Activated CD8-positive, alpha-beta T cell treated with anti-CD3 and anti-CD28 coated beads for 36 hours (primary cell): ENCODE measurements at places on chromosomes 12 and 14.
A peak's percentile ranks its signal among the peaks of the same experiment; 100 is the strongest.

GRCh38 chr12:27424631-27425230 is 21.8 kb upstream of the SMCO2 start:
- peak; percentile 7 for DNase-seq

DNA sequence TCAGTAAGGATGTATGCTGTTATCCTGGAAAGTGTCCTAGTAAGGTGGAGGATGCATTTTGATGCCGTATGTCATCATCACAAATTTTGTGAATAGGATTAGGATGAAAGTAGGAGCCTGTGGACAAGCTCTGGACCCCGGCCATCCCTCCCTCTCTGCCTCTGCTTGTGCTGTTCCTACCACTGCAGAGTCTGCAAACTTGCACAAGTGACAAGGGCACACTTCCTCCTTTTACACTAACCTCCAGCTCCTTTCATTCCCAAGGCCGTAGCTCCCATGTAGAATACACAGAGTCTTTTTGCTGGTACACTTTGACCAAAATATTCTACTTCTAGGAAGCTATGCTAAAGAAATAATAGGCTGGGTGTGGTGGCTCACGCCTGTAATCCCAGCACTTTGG is 13.3 kb upstream of the TMCC3 start:
- no peak for DNase-seq

DNA sequence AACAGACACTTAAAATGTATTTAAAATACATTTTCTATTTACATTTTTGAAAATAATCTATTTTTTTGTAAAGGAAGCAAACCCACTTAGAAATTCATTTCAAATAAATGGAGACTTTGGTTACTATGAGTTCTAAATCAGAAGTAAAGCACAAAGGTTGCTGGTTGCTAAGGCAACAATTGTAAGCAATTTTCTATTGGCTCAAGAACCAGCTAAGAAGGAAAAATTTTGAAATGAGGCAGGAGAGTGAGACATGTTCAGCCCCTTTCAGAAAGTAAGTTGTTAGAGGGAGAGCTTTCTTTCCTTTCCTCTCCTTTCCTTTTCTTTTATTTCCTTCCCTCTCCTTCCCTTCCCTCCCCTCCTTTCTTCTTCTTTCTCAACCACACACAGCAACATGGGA is 80.7 kb downstream of the PRMT8 start:
- no peak for DNase-seq

DNA sequence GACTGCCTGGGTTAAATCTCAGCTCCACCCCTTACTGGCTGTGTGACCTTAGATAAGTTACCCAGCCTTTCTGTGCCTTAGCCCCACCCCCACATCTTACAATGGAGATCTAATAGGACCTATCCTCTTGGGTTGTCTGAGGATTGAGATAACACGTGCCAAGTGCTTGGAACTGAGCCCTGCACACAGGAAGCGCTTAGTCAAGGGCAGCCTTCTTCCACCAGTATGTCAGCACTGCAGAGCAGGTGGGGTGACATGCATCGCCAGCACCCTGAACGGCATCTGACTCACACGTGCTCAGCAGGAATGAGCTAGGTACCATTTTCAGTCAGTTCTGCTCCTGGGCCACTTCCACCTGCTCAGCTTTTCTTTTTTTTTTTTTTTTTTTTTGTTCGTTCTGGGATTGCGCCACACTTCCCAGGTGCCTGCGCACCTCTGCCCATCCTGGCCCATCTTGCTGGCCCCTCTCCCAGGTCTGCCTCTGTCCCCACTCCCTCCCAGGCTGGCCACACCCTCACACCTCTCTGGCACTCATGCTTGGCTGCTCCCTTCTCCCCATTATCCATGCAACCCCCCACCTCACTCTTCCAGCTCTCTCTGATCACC is 19.6 kb downstream of the LGMN start:
- DNase-seq: peak; percentile 77

DNA sequence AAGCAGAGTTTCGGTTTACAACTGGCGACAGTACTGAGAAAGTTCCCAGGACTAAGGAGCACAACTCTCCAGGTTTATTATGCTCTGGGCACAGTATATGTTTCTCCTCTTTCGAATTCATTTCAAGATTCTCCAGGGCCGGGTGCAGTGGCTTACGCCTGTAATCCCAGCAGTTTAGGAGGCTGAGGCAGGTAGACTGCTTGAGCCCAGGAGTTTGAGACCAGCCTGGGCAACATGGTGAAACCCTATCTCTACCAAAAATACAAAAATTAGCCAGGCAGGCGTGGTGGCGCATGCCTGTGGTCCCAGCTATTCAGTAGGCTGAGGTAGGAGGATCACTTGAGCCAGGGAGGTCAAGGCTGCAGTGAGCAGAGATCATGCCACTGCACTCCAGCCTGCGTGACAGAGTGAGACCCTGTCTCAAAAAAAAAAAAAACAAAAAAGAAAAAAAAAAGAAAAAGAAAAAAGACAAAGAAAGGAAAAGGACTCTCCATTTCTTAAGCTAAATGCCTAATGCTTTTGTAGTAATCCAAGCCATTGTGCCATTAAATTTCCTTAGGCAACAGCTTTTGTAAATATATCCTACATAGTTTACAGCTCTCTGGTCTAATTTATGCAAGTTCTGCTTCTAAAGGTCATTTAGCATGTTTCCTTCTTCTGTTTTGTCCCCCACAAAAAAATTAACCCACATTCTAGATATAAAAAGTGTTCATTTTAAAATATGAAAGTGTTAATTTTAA is 34.8 kb downstream of the ATL1 start:
- no peak for DNase-seq
